Ascending aorta (tissue), 2 donors: ENCODE measurements at places on chromosomes 16 and 17.
A peak's percentile ranks its signal among the peaks of the same experiment; 100 is the strongest.

GRCh38 chr16:85170590-85171003 lies 58.3 kb upstream of the CIBAR2 start:
- H3K27ac ChIP-seq = no peak overlapping the region
- H3K4me1 ChIP-seq = peaks cover 9% of the 10 kb centered on the region
- no peaks in the 10 kb centered on the region for H3K36me3 ChIP-seq
- no peak for DNase-seq

GRCh38 chr16:75109732-75110243 lies 6.8 kb downstream of the LDHD start:
- peak overlapping the region; percentile 82 for H3K27ac ChIP-seq
- no peaks in the 10 kb centered on the region for H3K36me3 ChIP-seq

DNA sequence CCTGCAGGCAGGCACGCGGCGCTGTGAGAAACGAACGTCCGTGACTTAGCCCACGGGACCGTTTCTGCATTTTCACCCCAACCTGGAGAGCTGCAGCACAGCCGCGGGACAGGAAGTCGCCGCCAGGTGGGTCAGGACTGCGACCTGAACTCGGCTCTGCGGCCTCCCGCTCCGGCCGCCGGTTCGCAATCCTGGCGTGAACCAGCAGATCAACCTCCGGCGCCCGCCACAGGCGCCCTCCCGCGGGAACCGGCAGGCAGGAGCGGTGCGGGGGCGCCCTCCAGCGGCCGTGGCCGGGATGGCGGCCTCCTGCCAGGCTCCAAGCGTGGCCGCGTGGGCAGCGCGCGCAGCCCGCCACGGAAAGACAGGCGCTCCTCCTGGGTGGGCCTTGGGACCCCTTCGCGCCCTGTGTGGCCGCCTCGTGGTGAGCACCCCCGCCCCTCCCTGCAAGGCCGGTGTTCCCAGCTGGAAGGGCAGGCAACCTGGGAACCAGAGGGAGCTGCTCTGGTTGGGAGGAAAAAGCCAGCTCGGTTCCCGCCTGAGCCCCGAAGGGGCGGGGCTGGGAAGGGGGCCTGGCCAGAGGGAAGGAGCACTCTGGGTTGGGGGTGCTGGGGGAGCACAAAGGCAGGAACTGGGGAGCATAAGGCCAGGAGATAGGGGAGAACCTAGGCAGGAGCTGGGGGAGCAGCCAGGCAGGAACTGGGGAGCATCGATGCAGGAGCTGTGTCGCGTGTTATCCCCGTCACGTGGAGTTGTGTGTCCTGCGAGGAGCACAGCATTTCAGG lies 28.2 kb downstream of the ACTG1 start:
- H3K27ac ChIP-seq = no peak overlapping the region
- H3K36me3 ChIP-seq = no peaks in the 10 kb centered on the region
- peak; percentile 93 for DNase-seq

DNA sequence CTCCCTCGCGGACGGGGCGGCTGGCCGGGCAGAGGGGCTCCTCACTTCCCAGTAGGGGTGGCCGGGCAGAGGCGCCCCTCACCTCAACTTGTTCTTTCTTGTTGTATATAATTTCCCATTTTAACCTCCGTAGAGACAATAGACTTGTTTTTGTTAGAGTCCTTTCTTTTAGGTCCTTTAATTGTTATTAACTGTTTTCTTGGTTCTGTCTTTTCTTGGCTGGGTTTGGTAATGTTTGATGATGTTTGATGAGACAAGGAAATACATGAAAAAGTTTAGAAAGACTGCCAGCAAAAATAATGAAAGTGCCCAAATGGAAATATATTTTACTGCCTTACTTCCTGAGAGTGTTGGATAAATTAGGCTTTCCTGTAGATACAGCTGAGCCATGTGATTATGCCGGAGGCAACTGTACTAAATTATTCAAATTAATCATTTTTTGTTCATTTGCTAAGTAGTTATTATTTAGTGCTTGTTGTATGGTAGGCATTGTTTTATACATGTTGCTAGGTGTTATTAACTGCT lies 30.9 kb downstream of the PRPSAP2 start:
- no peaks in the 10 kb centered on the region for H3K27me3 ChIP-seq
- no peak overlapping the region for H3K4me3 ChIP-seq
- peaks cover 32% of the 10 kb centered on the region for H3K36me3 ChIP-seq
- DNase-seq = no peak

DNA sequence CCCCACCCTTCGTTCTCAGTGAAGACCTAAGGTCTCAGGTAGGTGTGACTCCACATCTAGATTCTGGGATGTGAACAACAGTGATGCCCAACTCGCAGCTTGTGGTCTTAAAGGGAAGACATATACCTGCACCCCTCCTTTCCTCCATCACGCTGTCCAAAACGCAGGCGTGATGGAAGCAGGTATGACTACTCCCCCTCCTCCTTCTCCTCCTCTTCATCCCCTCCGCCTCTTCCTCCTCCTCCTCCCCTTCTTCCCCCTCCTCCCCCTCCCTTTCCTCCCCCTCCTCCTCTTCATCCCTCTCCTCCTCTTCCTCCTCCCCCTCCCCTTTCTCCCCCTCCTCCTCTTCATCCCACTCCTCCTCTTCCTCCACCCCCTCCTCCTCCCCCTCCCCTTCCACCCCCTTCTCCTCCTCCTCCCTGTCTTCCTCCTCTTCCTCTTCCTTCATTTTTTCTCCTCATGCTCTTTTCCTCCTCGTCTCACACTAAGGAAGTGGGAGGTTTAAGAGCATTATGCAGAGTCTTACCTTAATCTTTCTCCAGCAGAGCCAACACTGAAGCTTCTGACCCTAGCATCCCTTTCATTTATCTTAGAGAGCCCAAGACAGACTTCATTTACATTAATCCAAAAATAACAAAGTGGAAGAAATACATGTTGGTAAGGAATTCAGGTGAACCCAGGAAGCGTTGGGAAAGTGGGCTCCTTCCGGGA lies 352.5 kb downstream of the FOXL1 start:
- H3K36me3 ChIP-seq = no peaks in the 10 kb centered on the region
- peak overlapping the region; percentile 52 for H3K27ac ChIP-seq
- H3K27me3 ChIP-seq = no peaks in the 10 kb centered on the region
- no peaks in the 10 kb centered on the region for H3K4me1 ChIP-seq

DNA sequence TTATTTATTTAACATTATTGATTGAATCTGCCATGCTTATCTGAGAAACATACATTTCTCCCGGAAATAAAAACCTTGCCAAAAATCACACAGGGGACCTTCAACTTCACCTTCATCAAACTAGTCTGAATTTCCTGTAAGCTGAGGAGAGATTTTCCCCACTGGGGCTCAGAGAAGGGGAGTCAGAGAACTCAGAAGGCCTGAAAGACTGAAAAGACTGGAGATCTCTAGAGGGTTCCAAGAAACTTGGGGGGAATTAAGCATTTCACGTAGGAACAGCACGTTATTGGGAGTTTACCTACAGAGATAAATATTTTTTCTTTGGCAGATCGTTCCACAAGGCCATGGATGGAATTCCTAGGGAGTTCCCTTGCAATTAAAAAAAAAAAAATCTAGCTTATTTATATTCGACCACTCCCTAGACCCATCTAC lies 528 bp upstream of the NOL11 start:
- H3K27ac ChIP-seq = peak overlapping the region; percentile 75
- DNase-seq = no peak

DNA sequence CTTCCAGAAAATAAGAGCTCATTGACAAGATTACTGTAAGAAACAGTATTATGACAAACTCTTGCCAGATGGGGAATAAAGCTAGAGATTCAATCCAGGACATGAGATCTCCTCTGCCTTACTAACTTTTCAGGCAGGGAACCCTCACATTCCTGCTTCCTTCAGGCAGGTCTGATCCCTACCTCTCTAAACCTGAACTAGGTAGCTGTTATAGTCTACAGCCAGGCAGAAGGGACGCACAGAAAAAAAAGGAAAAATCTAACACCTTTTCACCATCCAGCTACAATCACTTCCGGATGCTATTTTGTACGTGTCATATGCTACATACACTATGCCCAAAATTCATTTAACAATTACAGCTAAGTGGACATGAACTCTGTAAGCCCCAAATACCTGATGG lies 41.2 kb downstream of the CNOT1 start:
- H3K36me3 ChIP-seq = peaks cover 85% of the 10 kb centered on the region
- H3K27ac ChIP-seq = no peak overlapping the region
- no peak for DNase-seq

DNA sequence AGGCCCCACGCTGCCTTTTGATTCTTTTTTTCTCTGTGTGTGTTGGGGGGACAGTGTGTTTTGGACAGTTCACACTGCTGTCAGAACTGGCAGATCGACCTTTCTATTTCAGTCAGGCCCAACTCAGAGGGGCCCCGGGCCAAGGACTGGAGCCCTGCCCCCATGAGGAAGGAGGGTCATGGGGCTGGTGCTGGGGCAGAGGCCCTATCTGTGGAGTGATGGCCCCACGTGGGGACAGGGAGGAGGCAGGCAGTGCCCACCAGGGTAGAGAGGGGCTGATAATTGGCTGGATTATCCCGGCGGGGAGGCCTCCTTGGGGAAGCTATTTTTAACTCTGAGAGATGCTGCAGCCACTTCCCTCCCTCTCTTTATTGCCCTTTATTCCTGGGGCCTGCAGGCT lies 5.7 kb upstream of the KCNJ12 start:
- peaks cover 4% of the 10 kb centered on the region for H3K4me1 ChIP-seq
- H3K36me3 ChIP-seq = no peaks in the 10 kb centered on the region
- H3K27ac ChIP-seq = peak overlapping the region; percentile 20
- H3K27me3 ChIP-seq = no peaks in the 10 kb centered on the region
- no peak overlapping the region for H3K4me3 ChIP-seq
- no peak for DNase-seq

GRCh38 chr16:17259751-17260270 lies 210.9 kb downstream of the XYLT1 start:
- no peak for DNase-seq
- no peaks in the 10 kb centered on the region for H3K27me3 ChIP-seq
- no peak overlapping the region for H3K27ac ChIP-seq
- H3K36me3 ChIP-seq = no peaks in the 10 kb centered on the region
- no peaks in the 10 kb centered on the region for H3K4me1 ChIP-seq
- no peak overlapping the region for H3K4me3 ChIP-seq

GRCh38 chr17:36089888-36090836 lies at the start of gene CCL3:
Gene CCL3 (minus strand): TSS chr17:36090143. CDS start chr17:36090058, 85 bp downstream.
- no peak within 1 kb of the TSS for H3K4me3 ChIP-seq
- DNase-seq = peak; percentile 74
- H3K4me1 ChIP-seq = no peaks in the 10 kb centered on the region

DNA sequence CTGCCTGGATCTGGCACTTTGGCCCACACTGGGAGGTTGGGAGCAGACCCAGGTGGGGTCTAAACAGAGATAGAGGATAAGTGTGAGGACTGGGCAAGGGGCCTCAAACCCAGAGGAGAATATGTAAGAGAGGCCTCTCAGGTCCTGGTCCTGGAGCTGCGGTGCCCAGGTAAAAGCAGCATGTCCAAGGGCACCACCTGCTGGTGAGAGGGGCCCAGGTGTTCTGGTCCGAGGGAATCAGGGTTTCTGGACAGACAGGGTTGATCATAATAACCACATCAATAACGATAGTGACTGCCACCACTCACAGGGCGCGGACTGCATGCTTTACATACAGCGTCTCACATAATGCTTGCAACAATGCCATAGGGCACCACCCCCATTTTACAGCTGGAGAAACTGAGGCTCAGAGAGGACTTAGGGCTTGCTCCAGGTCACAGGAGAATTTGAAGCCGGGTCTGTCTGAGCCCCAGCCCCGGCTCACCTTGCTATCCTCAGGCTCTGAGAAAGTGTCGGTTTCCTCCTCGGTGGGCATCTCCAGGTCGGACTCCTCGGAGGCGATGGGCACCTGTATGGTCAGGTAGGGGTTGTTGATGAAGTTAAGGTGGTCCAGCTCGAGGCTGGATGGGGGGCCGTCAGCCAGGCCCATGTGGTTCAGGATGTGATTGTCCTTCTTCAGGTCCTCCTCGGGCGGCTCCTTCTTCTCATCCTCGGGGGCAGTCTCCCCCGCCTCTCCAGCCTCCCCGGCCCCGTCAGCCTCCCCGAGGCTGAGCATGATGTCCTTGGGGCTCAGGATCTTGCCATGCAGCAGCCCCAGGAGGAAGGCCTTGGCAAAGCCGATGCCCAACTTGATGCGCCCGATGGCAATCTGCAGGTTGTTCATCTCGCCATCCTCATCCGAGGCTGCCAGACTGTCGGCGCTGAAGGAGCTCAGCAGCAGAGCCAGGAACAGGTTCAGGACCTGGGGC lies 19.1 kb upstream of the CD79B start:
- H3K27me3 ChIP-seq = no peaks in the 10 kb centered on the region
- H3K27ac ChIP-seq = no peak overlapping the region
- no peak overlapping the region for H3K4me3 ChIP-seq
- no peaks in the 10 kb centered on the region for H3K4me1 ChIP-seq
- H3K36me3 ChIP-seq = no peaks in the 10 kb centered on the region

DNA sequence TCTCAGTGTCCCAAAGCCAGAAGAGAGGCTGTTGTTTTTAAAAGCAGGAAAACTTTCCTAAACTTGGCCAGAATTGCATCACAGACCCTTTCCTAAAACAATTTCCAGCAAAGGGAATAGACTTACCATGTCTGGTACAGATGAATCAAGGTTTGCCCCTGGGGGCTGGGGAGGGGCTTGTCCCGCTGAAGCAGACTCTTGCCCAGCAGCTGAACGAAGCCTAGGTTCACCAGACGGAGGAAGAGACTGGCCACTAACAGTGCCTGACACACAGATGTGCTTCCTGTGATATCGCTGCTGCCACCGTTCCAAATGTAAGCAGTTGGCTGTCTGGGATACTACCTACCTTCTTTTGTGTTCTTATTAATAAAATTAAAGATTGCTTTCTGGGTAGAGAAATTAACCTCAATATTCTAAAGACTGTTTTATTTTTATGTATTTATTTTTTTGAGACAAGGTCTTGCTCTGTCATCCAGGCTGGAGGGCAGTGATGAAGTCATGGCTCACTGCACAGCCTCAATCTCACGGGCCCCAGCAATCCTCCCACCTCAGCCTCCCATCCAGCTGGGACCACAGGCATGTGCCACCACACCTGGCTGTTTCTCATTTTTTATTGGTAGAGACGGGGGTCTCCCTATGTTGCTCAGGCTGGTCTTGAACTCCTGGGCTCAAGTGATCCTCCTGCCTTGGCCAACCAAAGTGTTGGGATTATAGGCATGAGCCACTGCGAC lies 13.5 kb downstream of the PRCD start:
- no peaks in the 10 kb centered on the region for H3K27me3 ChIP-seq
- no peaks in the 10 kb centered on the region for H3K36me3 ChIP-seq
- H3K27ac ChIP-seq = no peak overlapping the region
- peaks cover 4% of the 10 kb centered on the region for H3K4me1 ChIP-seq
- no peak for DNase-seq

- H3K4me3 ChIP-seq = no peak overlapping the region
- no peaks in the 10 kb centered on the region for H3K27me3 ChIP-seq
- DNase-seq = no peak
- H3K36me3 ChIP-seq = peaks cover 37% of the 10 kb centered on the region
- H3K27ac ChIP-seq = no peak overlapping the region
Observed at GRCh38 chr17:18267366-18267765, 6.9 kb downstream of the MIEF2 start.

DNA sequence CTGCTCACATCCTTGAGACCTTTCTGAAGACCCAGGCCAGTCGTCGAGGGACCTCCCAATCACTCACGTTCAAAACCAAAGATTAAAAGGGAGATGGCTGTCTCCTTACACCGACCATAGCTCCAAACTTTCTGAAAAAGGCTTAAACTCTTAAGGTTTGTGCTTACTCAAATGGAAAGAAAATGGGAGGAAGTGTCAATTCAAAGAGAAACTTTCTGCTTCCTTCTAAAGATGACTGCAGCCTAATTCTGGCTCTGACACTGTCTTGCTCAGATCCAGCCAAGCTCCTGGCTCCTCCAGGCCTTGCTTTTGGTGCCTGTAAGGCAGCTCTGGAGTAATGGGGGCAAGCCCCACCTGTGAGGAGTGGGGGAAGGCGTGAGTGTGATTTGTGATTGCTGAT lies 54.9 kb upstream of the WSB1 start:
- no peaks in the 10 kb centered on the region for H3K27me3 ChIP-seq
- no peaks in the 10 kb centered on the region for H3K36me3 ChIP-seq
- peak overlapping the region; percentile 43 for H3K27ac ChIP-seq
- no peak for DNase-seq
- H3K4me1 ChIP-seq = no peaks in the 10 kb centered on the region
